ENCODE measurements at places on chromosomes 7 and 10. TPM values are rescaled to one million over a fixed set of nuclear protein-coding genes. Genes with fewer than 3 reads are reported as not detected.

Gene UTF1
- total RNA-seq: not detected

Gene MAGI2
- 0.17 TPM for total RNA-seq

Gene SPDYE1
- not detected for total RNA-seq

Gene HOXA5
- total RNA-seq: not detected

Gene AMZ1
- 0.94 TPM for total RNA-seq

Data from activated CD4-positive, alpha-beta memory T cell treated with anti-CD3 and anti-CD28 coated beads for 36 hours (primary cell).